ENCODE measurements at places on chromosomes 13 and 19.

DNA sequence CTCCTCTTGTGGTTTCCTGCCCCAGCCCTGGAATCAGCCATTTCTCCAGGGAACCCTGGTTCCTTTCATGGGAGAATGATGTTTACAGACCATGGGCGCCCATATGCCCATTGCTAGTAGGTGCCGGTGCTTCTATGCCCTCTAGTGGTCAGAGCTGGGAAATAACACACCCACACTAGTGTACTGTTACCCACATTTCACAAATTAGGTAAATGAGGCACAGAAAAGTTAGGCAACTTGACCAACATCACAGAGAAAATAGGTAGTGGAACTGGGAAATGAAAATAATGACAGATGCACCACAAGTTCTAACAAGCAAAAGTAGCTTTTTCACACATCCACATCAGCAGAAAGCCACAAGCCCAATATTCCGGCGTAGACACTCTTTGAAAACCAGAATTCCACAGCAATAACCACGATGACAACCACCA, 1.3 kb upstream of the CEACAM3 start:
- peak; percentile 28 for DNase-seq

- DNase-seq, result no peak
Observed at GRCh38 chr19:58203814-58204475, 21.1 kb downstream of the ZNF274 start.

- DNase-seq, result no peak
Observed at GRCh38 chr13:58804832-58805231, 1173.3 kb downstream of the PCDH17 start.

- no peak for DNase-seq
Observed at GRCh38 chr19:49844138-49845095, 6.5 kb upstream of the PTOV1 start.
